ENCODE measurements at places on chromosomes 3 and 15.

DNA sequence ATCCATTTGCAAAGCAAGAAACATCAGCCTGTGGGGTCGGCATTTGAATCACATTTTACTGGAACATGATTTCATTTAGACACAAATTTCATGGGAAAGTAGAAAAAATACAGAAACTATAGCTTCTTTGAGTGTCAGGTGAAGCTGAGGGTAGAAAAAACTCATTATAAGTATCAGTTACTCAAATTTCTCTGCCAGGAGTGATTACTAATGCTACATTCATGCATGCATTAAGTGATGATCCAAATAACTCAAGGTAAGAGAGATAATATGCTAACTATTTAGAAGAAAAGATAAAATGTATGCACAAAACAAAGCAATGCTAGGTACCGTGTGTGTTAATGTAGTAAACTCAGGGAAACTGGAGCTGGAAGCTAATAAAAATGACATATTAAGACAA lies 406.0 kb downstream of the GAP43 start:
- no peak for DNase-seq

GRCh38 chr3:149245738-149246451 lies 24.3 kb upstream of the CP start:
- DNase-seq, result peak; percentile 86

- DNase-seq, result peak; percentile 6
Observed at GRCh38 chr15:47812470-47812999, 95.2 kb downstream of the SEMA6D start.

DNA sequence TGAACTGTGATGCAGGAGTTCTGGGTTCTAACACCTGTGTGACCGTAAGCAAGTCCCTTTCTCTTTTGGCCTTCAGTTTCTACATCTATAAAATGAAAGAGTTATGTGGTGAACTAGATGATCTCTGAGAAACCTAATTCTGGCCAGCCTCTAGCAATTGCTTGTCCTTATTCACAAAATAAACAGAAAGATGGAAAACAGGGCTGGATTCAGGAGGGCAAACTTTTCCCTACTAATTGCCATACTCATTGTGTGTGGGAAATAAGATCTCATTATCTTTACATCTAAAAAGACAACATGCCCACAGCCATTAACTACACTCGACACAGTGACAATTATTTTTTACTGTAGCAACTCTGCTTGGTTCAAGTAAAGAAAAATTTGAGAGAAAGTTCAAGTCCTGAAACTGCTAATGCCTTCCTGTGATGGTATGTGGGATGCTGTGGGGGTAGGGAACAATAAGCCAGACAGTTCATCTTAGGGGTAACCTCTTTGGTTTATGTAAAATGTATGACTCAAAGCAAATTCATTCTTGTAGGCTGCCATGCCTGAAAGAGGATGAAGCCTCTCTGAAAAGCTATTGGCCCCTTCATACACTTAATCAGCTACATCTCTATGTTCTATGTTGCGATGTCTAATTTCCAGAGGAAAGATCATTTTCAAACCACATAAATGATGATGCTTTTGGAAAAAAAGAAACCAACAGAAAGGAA lies 177.6 kb upstream of the BCL6 start:
- peak; percentile 47 for DNase-seq

- DNase-seq, result peak; percentile 5
Observed at GRCh38 chr3:120062474-120062873, 31.8 kb downstream of the GSK3B start.

All from GM23248 (cell line).